Activated CD4-positive, alpha-beta T cell treated with anti-CD3 and anti-CD28 coated beads for 24 hours (primary cell): ENCODE measurements at places on chromosomes 3 and 15.

- DNase-seq: no peak
Observed at GRCh38 chr3:15264486-15264885, 58.4 kb downstream of the CAPN7 start.

DNA sequence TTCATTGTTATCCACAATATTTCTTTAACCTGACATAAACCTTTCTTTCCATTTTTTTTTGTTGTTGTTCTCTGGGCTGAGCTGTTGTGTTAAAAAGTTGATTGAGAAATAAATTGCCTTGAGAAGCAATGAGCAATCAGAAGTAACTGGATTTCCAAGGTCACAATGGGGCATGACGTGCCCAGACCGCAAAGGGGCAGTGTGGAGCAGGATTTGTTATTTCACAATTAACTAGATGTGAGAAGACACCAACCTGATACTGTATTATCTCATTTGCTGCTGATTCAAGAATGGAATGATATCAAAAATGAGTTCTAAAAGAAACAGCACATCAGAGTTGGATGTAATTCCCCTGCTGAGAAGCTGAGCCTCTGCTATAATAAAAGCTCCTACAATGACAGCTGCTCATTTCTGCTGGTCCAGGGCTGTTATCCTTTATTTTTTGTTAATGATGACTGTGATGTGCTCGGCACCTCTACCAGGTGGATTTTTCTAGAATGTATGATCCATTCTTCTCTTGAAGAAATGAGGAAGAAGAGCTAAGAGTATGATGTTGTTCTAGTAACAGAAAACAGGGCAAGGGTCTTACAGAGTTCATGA is 28.1 kb downstream of the CPNE4 start:
- DNase-seq: no peak

DNA sequence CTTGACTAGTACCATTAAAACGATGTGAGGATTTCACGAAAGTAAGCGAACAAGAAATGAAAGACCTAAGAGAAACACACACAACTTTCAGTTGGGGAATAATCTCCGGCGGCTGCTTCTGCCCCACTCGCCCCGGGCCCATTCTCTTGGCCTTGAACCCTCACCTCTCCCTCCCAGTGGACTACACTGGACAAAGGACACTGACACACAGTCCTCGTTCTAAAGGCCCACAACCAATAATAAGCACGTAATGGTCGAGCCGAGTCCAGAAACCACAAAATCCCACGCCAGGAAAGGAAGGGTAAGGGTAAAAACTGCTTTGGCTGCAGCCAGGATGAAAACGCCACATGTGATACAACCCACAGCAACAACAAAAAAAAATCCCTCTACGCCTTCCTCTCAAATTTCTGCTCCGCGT is 469 bp downstream of the ZNF770 start:
- DNase-seq: no peak

DNA sequence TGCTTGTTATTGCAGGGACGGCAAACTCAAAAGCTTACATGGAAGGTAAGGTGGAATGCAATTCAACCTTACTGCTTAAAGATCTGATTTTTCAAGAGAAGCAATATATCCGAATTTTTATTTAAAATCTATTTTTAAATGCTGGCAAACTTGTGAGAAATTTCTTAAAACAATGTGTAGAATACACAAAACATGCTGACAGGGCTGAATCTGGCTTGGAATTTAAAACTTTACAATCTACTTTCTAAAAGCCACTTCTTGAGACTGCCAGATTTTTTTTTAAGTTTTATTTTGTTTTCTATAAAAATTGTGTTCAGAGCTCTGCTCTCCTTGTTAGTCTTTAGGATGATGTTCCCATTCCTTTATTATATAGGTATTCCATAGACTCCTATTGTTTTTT is 146.7 kb downstream of the ADAM10 start:
- no peak for DNase-seq

DNA sequence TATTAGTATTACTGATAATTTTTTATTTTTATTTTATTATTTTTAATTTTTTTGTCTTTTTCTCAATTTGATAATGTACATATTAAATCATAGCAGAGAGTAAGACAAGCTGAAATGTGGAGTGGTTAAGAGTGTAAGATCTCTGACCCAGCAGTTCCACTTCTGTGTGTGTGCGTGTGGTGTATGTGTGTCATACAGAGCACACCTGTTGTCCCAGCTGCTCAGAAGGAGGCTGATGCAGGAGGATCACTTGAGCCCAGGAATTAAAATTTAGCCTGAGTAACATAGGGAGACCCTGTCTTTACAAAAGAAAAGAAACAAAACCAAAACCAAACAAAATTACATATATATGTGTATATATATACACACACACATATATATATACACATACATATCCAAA is 1.4 kb upstream of the CIDEC start:
- DNase-seq: no peak

DNA sequence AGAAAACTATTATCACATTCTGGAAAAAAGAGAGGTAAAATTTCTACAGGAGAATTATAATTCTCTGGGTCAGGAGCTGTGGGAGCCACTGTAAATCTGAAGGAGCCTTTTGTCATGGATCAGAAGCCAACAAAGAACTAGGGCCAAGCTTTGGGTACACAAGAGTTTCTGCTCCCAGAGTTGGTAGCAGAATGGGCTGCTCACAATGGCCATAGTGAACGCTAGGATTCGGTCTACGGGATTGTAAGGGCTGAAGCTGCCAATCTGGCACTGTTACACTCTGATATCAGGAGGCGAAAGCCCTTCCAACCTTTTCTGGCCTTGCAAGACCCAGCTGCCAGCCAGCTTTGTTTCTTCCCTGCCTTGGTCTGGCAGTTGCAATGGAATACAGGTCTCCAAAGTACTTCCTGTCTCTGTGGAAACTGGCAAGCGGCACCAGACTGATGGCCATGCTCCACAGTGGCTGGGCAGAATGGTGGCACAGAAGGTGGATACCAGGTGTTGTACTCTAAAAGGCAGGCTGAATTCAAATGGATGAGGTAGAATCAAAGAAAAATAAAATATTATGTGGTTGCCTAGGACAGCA is 831.7 kb downstream of the CADM2 start:
- no peak for DNase-seq

DNA sequence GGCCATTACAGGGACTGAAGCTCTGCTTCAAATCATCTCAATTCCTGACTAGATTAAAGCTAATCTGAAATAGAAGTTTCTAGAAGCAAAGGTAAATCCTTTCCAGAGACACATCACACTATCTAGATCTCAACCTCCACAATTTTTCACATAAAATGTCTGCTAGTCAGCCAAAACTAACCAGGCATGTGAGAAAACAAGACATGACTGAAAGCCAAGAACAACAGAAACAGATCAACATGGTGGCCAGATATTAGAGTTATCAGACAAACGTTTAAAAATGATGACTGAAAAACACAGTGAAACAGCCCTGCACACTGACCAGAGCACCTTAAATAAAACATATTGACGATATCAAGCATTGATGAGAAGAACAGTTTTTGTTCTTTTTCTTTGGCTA is 59.1 kb downstream of the SUMF1 start:
- no peak for DNase-seq

- no peak for DNase-seq
Observed at GRCh38 chr15:51917493-51917892, 54.1 kb downstream of the LEO1 start.

GRCh38 chr15:45867281-45867680 is 232.5 kb downstream of the SQOR start:
- no peak for DNase-seq

GRCh38 chr3:72041076-72041475 is 256.1 kb upstream of the PROK2 start:
- no peak for DNase-seq
